ENCODE measurements at places on chromosomes 2 and 18.
A peak's percentile ranks its signal among the peaks of the same experiment; 100 is the strongest.

GRCh38 chr2:42639340-42640077 lies 71.1 kb downstream of the MTA3 start:
- peak; percentile 13 for DNase-seq

GRCh38 chr18:77512152-77512551 lies 262.5 kb downstream of the GALR1 start:
- no peak for DNase-seq

- no peak for DNase-seq
These were observed 9.9 kb upstream of the GYPC start for GRCh38 chr2:126646026-126646425.

DNA sequence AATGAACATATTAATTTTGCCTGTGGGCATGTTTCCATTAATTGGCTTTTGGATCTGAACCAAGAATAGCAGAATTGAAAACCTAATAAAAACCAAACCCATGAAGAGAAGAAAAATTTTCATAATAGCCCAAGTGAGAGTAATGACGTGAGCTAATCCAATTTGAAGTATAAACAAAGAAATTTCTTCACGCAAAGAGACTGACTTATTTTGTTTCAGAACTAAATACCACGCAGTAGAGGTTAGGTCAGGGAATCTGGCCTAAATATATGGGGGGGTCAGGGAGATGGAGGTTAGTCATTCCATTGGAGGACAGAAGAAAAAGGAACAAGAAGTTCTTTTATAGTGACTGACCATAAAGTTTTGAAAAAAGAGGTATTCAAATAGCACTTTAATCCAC lies 94.1 kb upstream of the CYP1B1 start:
- DNase-seq = no peak

GRCh38 chr2:171742760-171743159 lies 55.5 kb downstream of the DYNC1I2 start:
- no peak for DNase-seq

All from NCI-H2081 (cell line).